ENCODE measurements at places on chromosomes 5 and 9.

- DNase-seq, result no peak
These were observed 4.7 kb downstream of the C5orf46 start for GRCh38 chr5:147901599-147902039.

GRCh38 chr9:114189823-114190562, 34.7 kb downstream of the COL27A1 start:
- no peak for DNase-seq

GRCh38 chr9:137951597-137952490, 74.3 kb downstream of the CACNA1B start:
- no peak for DNase-seq

DNA sequence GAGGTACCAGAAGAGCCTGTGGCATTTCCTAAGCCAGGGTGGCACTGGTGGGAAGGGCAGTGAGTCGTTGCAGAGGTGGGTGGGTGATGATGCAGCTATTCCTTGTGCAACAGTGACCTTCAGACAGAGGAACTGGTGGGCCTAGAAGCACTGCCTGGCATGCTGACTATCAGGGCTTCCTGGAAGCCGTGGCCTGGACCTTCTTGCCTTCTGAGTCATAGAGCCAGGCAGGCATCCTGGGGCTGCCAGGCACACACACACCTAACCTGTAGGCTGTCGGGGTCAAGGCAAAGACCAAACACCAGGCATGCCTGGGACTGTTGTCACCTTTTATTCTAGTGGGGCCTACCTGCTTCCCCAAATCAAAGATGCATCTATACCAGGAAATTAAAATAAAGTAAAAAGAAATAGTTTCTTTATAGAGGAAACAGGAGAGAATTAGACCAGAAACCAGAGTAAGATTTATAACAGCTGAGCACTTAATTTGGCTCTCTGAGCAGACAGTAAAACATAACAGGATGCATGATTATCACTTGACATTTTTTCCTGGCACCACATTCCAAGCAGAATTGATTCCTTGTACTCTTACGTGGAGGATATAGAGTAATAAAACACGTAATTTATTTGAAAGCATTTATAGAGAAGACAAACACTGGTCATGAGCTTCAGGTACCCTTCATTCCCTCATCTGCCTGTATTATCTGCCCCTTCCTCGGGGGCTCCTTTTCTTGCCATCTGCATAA, 25.1 kb downstream of the NANS start:
- no peak for DNase-seq

Data from CD4-positive, alpha-beta memory T cell (primary cell).